Testis (tissue), 5 donors: ENCODE measurements at places on chromosomes 13 and 19. TPM values are rescaled to one million over a fixed set of nuclear protein-coding genes. Genes with fewer than 3 reads are reported as not detected.
A peak's percentile ranks its signal among the peaks of the same experiment; 100 is the strongest.

GRCh38 chr13:35712907-35713761 lies 236.6 kb upstream of the MAB21L1 start:
- no peaks in the 10 kb centered on the region for H3K27me3 ChIP-seq
- H3K4me1 ChIP-seq = no peaks in the 10 kb centered on the region

- H3K4me1 ChIP-seq = peaks cover 17% of the 10 kb centered on the region
- no peaks in the 10 kb centered on the region for H3K27me3 ChIP-seq
- H3K4me3 ChIP-seq = no peak overlapping the region
- H3K36me3 ChIP-seq = no peaks in the 10 kb centered on the region
- DNase-seq = no peak
Observed at GRCh38 chr19:46911456-46911855, 50.7 kb downstream of the ARHGAP35 start.

The LGALS14 gene
- total RNA-seq = not detected

DNA sequence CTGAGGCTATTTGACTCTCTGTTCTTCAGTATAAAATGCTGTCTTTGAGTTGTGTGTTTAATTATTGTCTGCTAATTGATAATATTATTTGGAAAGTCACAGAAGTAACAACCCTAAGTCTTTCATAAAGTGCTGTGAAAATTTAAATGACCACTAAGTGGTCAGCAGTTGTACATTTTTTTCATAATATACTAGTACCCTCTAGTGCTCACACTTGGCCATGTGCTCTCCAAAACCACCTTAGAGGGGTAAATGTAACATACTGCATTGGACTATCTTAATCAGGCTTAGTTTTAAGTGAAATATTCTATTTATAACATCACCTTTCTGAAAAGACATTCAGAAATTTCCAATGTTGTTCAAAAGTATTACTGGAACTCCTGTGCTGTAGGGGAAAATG lies 745.3 kb downstream of the GPC5 start:
- no peak for DNase-seq
- no peaks in the 10 kb centered on the region for H3K27me3 ChIP-seq
- H3K36me3 ChIP-seq = no peaks in the 10 kb centered on the region

GRCh38 chr13:49643035-49643646 lies 14.8 kb downstream of the ARL11 start:
- H3K4me1 ChIP-seq = no peaks in the 10 kb centered on the region
- DNase-seq = no peak
- H3K36me3 ChIP-seq = no peaks in the 10 kb centered on the region

The PRTN3 gene
- 1.8 TPM for total RNA-seq

GRCh38 chr19:2805991-2806649 lies 13.5 kb upstream of the ZNF554 start:
- H3K4me1 ChIP-seq = no peaks in the 10 kb centered on the region
- no peak overlapping the region for H3K4me3 ChIP-seq
- H3K36me3 ChIP-seq = no peaks in the 10 kb centered on the region
- no peak for DNase-seq

GRCh38 chr13:113449693-113450347 lies 3.5 kb downstream of the ADPRHL1 start:
- H3K27me3 ChIP-seq = no peaks in the 10 kb centered on the region
- no peak overlapping the region for H3K27ac ChIP-seq
- peaks cover 11% of the 10 kb centered on the region for H3K4me1 ChIP-seq
- peak overlapping the region; percentile 52 for H3K4me3 ChIP-seq
- DNase-seq = no peak

GRCh38 chr19:31254611-31255010 lies 94.6 kb downstream of the TSHZ3 start:
- no peaks in the 10 kb centered on the region for H3K27me3 ChIP-seq
- H3K4me1 ChIP-seq = no peaks in the 10 kb centered on the region
- no peak overlapping the region for H3K27ac ChIP-seq
- no peaks in the 10 kb centered on the region for H3K36me3 ChIP-seq
- DNase-seq = no peak

- H3K36me3 ChIP-seq = no peaks in the 10 kb centered on the region
- H3K4me3 ChIP-seq = no peak overlapping the region
- peaks cover 4% of the 10 kb centered on the region for H3K4me1 ChIP-seq
- H3K27ac ChIP-seq = no peak overlapping the region
Observed at GRCh38 chr19:4130744-4131438, 7.0 kb upstream of the MAP2K2 start.

GRCh38 chr19:32924200-32924599 lies 47.6 kb downstream of the CEP89 start:
- no peak overlapping the region for H3K4me3 ChIP-seq
- no peaks in the 10 kb centered on the region for H3K27me3 ChIP-seq
- H3K4me1 ChIP-seq = no peaks in the 10 kb centered on the region
- DNase-seq = no peak
- no peaks in the 10 kb centered on the region for H3K36me3 ChIP-seq

The SIGLEC9 gene
- total RNA-seq = 2.6 TPM

DNA sequence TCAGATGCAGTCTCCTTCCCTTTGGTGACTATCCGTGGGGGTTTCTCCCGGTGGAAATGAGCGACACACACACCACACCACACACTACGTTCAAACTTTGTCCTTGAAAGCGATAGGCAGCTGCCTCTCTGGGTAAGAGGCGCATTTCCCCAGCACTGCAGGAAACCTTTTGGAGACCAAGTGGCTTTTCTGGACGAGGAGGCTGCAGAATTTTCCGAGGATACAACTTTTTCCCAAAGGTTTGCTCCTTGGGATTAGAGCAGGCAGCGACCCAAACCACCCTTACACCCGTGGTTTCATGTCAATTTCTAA lies 38.2 kb upstream of the FLT1 start:
- H3K36me3 ChIP-seq = no peaks in the 10 kb centered on the region
- no peaks in the 10 kb centered on the region for H3K4me1 ChIP-seq
- no peaks in the 10 kb centered on the region for H3K27me3 ChIP-seq
- H3K4me3 ChIP-seq = peak overlapping the region; percentile 60

DNA sequence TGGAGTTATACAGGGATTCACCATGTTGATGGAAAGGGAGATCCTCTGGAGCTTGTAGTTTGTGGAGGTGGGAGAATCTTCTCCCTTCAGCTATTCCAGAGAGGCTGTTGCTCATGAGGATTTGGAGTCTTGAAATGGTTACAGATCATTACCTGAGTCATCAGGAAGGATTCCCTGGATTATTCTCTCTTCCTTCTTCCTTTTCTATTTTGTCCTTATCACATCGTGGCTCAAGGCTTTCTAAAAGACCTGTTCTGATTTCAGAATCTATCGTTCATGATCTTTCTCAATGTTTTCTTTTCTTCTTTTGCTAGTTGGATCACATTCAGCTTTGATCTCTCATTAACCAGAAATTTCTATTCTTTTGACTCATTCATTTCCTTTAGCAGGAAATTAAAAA lies 196.0 kb downstream of the KLF5 start:
- no peaks in the 10 kb centered on the region for H3K36me3 ChIP-seq
- no peaks in the 10 kb centered on the region for H3K4me1 ChIP-seq
- H3K4me3 ChIP-seq = no peak overlapping the region
- no peaks in the 10 kb centered on the region for H3K27me3 ChIP-seq
- DNase-seq = no peak
- H3K27ac ChIP-seq = no peak overlapping the region

DNA sequence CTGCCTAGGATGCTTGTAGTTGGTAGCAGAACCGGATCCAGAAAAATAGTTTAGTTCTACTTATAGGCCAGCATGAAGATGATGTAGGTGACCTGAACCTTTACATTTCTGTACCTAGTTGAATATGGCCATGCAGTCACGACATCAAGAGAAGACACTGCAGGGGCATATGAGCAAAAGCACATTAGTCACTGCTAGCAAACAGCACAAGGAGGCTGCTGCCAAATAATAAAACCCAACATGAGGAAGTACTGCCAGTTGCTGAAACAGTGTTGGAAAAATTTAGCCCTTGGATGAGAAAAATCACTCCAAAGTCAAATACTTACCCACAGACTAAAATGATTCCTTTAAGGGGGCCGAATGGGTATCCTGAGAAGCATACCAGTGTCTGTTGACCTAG lies 20.8 kb downstream of the ERICH6B start:
- H3K4me3 ChIP-seq = no peak overlapping the region
- no peak for DNase-seq
- H3K4me1 ChIP-seq = no peaks in the 10 kb centered on the region
- no peaks in the 10 kb centered on the region for H3K27me3 ChIP-seq

The POSTN gene
- total RNA-seq = 17.5 TPM

The LRRC25 gene
- 4.0 TPM for total RNA-seq

DNA sequence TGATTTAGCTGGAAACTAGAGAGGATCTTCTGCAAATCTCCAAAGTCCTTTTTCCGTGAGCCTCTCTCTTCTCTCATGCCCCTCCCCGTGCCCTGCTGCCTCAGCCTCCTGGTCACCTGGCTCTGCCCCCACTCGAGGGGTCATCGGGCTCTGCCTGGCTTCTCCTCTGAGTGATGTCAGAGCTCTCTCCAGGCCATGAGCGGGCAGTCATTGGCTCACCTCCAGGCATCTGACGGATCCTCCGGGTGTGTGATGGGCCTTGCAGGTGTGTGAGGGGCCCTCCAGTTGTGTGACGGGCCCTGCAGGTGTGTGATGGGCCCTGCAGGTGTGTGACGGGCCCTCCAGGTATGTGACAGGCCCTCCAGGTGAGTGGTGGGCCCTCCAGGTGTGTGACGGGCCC lies 10.3 kb upstream of the GAS6 start:
- H3K4me3 ChIP-seq = no peak overlapping the region
- peaks cover 3% of the 10 kb centered on the region for H3K4me1 ChIP-seq
- no peaks in the 10 kb centered on the region for H3K27me3 ChIP-seq
- DNase-seq = no peak
- no peak overlapping the region for H3K27ac ChIP-seq
- H3K36me3 ChIP-seq = no peaks in the 10 kb centered on the region

GRCh38 chr19:10513223-10513622 lies 4.0 kb downstream of the S1PR5 start:
- H3K4me3 ChIP-seq = no peak overlapping the region
- no peak for DNase-seq
- peaks cover 8% of the 10 kb centered on the region for H3K4me1 ChIP-seq
- no peak overlapping the region for H3K27ac ChIP-seq
- H3K27me3 ChIP-seq = no peaks in the 10 kb centered on the region
- no peaks in the 10 kb centered on the region for H3K36me3 ChIP-seq

- H3K4me3 ChIP-seq = no peak overlapping the region
- H3K27ac ChIP-seq = no peak overlapping the region
- no peaks in the 10 kb centered on the region for H3K36me3 ChIP-seq
- peaks cover 8% of the 10 kb centered on the region for H3K4me1 ChIP-seq
- no peaks in the 10 kb centered on the region for H3K27me3 ChIP-seq
- no peak for DNase-seq
Observed at GRCh38 chr19:39327363-39328045, 6.8 kb upstream of the LRFN1 start.

DNA sequence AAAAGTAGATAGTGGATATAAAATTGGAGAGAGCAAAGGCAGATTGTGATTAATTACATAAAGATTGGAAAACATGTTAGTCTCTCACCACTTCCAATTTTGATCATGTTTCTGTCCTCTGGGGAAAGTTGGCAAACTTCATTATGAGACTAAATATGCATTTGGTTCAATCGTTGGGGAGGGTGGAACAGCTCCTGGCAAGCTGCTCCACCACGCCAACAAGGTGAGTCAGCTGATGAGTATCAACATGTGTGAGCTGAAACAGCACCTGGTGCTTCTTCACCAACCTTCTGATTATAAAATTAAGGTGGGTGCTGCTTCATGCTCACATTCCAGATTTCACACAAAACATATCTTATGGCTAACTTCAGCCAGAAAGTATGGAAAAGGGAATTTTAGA lies 1784.6 kb downstream of the SLITRK5 start:
- DNase-seq = no peak
- H3K27me3 ChIP-seq = no peaks in the 10 kb centered on the region
- H3K4me3 ChIP-seq = no peak overlapping the region
- H3K36me3 ChIP-seq = no peaks in the 10 kb centered on the region
- no peaks in the 10 kb centered on the region for H3K4me1 ChIP-seq
- no peak overlapping the region for H3K27ac ChIP-seq

DNA sequence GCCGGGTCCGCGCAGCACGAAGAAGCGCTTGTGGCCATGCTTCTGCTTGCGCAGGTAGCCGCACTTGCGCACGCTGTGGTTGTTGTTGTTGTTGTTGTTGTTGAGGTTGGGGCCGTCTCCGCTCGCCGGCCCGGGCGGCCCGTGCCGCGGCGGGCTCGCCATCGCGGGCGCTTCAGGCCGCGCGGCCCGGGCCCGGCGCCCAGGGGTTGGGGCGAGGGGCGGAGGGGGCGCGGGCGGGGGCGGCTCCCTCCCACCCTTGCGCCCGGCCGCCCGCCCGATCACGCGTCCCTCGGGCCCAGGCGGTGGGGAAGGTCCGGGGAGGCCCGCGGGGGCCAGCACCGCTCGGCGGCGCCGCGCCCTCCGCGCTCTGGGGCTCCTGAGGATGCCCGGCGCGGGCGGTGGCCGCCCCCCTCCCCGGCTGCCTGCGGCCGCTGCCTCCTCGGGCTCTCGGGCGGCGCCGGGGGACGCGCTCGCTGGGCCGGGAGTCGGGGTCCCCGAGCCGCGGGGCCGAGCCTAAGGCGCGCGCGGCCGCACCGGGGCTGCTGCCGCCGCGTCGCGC lies 412 bp downstream of the IRS2 start:
- no peaks in the 10 kb centered on the region for H3K27me3 ChIP-seq
- peak overlapping the region; percentile 81 for H3K4me3 ChIP-seq
- no peaks in the 10 kb centered on the region for H3K36me3 ChIP-seq

DNA sequence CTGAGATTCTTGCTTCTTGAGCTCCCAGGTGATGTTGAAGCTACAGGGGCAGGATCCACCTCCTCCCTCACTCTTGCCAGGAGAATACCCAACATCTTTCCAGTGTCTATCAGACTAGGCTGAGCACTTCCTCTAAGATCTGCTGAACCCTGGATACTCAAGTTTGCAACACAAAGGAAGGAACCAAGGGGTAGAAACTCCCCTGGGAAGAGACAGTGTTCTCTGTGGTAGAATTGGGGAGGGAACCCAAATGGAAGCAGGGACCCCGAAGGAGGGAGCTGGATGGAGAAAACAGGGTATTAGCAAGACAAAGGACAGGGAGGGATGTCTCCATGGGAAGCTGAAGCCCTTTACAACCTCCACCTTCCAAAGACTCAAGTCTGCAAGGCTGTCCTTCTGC lies 117.6 kb downstream of the DNAJC15 start:
- H3K27ac ChIP-seq = no peak overlapping the region

DNA sequence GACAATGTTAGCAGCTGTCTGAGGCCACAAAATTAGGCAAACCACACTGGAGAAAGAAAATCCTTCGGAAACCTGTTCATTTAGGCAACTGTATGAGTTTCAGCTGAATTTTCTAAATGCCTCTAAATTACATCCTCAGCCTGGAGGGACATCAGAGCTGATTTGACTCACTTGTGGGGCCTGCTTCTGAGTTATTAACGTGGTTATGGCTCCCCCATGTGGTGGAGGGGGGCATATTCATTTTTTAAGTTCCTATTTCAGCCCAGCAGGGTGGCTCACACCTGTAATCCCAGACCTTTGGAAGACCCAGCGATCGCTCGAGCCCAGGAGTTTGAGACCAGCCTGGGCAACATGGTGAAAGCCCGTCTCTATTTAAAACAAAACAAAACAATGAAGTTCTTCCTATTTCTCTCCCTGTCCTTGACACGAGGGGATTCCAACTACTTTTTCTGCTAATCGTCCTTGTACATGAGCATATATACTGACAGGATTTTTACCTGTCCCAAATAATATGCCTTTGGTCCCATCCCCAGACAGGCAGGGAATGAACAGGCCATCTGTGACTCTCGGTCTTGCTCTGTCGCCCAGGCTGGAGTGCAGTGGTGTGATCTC lies 31.5 kb upstream of the HIF3A start:
- H3K27me3 ChIP-seq = no peaks in the 10 kb centered on the region
- no peaks in the 10 kb centered on the region for H3K36me3 ChIP-seq
- no peak overlapping the region for H3K4me3 ChIP-seq
- H3K4me1 ChIP-seq = no peaks in the 10 kb centered on the region

- no peak overlapping the region for H3K27ac ChIP-seq
- H3K36me3 ChIP-seq = no peaks in the 10 kb centered on the region
- no peak overlapping the region for H3K4me3 ChIP-seq
Observed at GRCh38 chr19:45798995-45799517, 6.4 kb upstream of the DMWD start.
